8988T (cell line): ENCODE measurements at places on chromosomes 12 and 14.
A peak's percentile ranks its signal among the peaks of the same experiment; 100 is the strongest.

- no peak for DNase-seq
Measured at GRCh38 chr12:56315249-56315621, 553 bp downstream of the CNPY2 start.

- no peak for DNase-seq
Measured at GRCh38 chr12:57904426-57904825, 36.9 kb upstream of the ATP23 start.

DNA sequence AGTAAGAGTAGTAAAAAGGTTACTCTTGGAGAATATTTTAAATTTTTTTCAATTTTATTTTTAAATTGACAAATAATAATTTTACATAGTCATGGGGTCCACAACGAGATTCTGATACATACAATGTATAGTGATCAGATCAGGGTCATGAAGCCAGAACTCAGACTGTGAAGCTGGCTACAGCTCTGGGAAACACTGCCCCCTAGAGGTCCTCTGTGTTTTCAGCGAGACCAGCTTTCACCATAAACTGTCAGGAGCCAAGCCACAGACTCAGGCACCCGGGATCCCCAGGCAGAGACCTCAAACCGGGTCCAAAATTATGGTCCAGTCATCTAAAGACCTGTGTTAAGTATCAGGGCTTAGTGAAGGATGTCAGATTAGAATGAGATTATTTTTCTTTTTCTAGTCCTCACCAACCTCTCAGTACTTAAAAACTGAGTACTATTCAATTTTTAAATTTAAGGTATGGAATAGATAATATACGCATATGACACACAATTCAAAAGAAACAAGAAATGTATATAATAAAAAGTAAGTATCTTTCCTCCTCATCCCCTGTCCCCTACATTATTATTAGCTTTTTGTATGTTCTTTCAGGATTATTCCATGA lies 397.1 kb downstream of the MDGA2 start:
- DNase-seq = peak; percentile 11

GRCh38 chr14:51996148-51996746 lies 6.9 kb downstream of the RTRAF start:
- DNase-seq = no peak

DNA sequence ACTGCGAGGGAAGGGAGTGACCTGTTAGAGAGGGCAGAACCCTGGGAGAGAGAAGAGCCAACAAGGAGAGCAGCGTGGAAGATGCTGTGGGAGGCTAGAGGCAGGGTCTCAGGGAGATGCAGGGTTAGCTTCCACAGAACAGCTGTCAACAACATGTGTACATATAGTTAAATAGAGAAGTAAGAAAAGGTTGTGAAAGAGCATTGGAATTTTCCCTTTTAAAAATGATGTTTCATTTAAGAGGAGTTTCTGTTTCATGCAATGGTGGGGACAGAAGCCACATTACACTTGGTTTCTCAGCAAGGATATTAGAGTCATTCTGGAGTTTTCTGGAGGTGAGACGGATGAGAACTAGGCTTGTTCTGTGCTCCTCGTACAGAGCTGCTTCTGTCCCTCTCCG lies 23.8 kb upstream of the TBC1D30 start:
- no peak for DNase-seq

GRCh38 chr12:32533971-32534590 lies 134.7 kb downstream of the FGD4 start:
- peak; percentile 34 for DNase-seq

DNA sequence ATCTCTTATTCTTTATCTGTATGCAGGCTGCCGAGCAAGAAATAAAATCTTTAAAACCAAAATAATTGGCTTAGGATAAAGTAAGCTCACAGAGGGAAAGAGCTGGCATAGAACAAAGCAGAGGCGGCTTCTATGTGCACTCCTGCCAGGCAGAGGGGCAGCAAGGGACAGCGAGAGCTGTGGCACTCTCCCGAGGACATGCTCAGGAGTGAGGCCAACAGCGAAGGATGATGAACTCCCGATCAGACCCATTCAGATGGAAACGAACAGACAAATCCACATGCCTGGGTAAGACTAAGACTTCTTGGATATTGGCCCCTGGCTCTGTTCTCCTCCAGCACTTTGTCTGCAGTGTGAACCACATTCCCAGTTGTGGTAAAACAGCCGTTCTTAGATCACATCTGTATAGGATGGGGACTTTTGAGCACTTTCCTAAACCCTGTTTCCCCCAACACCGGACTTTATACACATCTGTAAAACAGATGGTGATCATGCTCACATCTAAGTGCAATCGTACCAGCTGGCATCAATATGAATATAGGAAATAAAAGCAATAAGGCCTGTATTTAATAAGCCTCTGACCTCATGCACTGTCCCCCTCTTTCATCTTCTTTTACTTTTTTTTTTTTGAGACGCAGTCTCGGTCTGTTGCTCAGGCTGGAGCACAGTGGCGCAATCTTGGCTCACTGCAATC lies 134.1 kb downstream of the PPM1H start:
- DNase-seq = no peak

DNA sequence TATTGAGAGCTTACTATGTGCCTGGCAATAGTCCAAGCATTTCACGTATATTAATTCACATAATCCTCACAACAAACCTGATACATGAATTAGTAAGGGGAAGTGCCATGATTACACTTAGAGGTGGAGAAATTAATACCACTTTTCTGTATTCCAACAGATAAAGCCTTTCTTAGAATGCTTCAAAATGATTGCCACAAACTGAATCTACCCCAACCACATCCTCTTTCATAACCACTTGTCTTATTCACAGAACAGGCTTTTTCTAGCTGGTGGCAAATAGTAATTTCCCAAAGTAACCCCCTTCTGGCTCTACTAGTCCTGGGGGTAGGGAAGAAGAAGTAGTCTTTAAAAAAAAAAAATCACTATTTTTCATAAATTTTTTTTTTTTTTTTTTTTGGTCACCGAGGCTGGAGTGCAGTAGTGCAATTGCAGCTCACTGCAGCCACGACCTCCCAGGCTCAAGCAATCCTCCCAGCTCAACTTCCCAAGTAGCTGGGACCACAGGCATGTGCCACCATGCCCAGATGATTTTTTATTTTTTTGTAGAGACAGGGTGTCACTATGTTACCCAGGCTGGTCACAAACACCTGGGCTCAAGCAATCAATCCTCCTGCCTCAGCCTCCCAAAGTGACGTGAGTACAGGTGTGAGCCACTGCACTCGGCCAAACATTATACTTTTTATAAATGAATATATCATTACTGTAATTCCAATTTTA lies 59.0 kb upstream of the ARID2 start:
- no peak for DNase-seq

DNA sequence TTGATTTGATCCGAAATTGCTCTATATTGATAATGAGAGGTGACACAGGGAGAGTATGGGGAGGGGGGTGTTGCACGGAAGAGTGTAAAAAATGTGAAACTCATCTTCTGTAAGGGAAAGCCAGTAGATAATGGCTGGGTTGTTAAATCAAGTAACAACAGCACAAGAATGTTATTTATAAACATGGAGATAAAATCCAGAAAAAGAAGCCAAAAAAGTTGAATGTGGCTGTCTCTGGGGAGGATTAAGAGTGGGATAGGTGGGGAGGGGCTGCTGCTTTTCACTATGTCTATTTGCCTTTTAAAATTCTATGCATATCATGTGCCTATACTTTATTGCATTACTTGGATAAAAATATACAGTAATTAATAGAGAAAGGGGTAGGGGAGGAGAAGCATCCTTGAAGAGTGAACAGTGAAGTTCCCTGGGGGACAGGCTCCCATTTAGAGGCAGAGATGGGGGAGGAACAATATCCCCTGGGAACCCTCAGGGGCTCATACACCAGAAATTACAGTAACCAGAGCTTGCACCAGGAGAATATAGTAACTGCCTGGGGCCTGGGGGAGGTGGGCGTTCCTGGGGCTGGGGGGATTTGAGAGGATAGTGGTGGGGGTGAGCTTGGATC lies 39.2 kb upstream of the ANKRD9 start:
- DNase-seq = no peak

DNA sequence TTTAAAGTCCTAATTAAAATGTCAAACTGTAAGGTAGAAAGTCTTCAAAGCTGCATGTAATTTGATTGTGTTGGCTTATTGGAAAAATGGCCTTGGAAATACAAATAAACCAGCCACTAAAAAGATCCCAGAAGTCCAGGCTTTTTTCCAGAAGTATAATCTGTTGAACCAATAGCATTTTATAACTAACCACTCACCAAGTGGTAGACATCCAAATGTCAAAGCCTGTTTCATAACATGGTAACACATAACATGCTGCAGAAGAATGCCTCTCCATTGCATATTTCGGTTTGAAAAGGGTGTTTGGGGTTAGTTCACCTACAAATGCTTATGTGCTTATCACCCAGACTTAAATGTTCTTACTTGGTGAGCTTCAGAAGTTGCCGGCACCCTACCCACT lies 183.7 kb upstream of the DIO2 start:
- DNase-seq = no peak

DNA sequence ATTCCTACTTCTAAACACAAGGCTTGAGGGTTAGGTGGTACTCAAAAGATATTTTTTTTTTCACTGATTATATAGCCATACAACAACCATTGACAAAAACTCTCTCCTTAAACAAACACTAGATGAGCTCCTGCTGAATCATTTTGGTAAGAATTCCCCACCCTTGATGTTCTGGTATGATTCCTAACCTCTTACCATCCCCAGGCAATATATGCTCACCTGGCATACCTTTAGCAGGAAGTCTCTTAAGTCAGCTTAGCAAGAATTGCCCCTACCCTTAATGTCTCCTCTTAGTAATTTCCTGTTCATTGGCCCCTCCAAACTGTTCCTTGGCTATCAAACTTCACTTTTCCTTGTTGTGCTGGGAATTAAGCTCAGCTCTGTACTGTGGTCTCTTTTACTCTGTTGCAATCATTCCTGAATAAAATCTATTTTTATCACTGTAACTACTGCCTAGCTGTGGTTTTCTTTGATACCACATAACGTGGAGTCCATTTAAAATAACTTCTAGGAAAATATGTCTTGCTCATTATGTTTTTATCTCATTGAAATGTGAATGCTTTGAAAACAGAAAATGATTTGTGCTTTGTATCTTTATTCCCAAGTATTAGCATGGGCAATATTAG lies 712.6 kb downstream of the SLC16A7 start:
- DNase-seq = no peak

- DNase-seq = peak; percentile 24
Measured at GRCh38 chr12:45273717-45274271, 57.9 kb downstream of the ANO6 start.

GRCh38 chr14:50260511-50260910 lies 29.1 kb upstream of the SOS2 start:
- DNase-seq = peak; percentile 13

DNA sequence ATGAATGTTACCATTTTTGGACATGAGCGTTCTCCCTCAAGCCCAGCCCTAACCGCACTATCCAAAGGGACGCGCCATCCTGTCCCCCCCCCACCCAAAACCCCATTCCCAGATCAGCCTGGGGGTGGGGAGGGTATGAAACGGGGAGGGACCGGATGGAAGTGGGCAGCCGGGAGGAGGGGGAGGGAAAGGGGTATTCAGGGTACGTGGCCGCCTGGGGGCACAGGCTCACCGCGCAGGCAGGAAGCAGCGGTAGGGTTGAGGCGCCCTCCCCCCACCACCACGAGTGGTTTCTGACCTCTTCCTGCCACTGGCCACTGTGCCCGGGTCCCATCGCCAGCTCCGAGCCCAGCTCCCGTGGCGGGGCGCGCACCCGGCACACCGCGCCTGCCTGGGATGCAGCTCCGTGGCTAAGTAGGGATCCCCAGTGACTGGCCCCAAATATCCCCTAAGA lies 1.4 kb downstream of the ACTN1 start:
- peak; percentile 65 for DNase-seq

DNA sequence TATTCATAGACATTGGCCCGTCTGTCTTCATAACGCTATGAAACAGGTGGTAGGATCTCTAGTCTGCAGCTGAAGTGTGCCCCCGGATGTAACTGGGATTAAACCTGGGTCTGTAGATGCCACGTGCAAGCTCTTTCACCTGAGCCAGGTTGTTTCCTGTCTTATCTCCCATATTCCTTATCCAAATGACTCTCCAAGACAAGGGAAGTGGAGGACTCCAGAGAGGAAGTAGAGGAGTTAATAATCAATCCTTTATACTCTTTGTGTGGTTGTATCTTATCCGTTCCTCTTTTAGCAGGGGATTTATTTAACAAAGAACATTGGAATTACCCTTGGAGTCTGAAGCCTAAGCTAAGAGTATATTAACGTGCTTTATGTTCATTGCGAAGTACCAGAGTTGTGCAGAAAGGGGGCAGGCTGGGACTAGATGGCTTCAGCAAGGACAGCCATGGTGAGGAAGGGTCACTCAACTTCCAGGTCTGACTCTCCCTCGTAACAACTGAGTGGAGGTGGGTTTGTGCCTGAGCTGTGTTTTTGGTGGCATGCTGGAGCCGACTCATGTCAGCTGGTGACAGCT lies 82.8 kb downstream of the RIN3 start:
- DNase-seq = no peak

DNA sequence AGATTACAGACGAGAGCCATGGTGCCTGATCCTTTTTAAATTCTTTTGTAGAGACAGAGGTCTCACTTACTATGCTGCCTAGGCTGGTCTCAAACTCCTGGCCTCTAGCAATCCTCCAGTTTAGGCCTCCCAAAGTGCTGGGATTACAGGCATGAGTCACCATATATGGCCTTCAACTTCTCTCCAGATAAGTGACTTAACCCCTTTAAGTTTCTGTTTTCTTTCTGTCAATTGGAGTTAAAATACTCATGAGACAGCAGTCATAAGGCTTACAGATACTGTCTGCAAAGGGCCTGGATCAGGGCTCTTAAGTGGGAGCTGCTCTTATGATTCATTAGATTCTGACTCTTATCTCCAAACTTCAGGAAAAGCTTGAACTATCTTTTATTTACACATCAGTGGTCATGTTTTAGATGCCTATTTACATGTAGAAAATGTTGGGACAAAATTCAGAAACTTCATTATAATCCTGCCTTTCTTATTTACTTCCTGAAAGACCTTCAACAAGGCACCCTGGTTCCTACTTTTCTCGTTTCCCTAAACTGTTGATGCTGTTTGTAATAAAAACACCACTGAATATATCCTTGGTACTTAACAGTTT lies 271.5 kb upstream of the TBX3 start:
- DNase-seq = no peak

- DNase-seq = no peak
Measured at GRCh38 chr12:49873361-49873934, 30.3 kb downstream of the FAIM2 start.
